ENCODE measurements at places on chromosomes 12 and 14.

DNA sequence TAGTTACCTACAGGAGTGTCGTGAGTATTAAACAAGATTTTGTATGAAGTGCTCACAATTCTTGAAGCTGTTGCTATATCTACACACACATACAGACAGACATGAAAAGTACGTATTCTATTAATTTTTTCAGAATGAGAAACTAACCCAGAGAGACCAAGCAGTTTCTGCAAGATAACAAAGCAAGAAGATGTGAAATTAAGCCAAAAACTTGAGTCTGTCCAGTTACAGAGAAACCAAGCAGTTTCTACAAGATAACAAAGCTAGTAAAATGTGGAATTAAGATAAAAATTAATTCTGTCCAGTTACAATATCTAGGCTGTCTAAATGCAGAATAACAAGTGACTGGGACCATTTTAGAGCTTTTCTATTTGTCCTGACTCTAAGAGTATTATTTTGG is 132.4 kb downstream of the ALG10B start:
- no peak for DNase-seq

DNA sequence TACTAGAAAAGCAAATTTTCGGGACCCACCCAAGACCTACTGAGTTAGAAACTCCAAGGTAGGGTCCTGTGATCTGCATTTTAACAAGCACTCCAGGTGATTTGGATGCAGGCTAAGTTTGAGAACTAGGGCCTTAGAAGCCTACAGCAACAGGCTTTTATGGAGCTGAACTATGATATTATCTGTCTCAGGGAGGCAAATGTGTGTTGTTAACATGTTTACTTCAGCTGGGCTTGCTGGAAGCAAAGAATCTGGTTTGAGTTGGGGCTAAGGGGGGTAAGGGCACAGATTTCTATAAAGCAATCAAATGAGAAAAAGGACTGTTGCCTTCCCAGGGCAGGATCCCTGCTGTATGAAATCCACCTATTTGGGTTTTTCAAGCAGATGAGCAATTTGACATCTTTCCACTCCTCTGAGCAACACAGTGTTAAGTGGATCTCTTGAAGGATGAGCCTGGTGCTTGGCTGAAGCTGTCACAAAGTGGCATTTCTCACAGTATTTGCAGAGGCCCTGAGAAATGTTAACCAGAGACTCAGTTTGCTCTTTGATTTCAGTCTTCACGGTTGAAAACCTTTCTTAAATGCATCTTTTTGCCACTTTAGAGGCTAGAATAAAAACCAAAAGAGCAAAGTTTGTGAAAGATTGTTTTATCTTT is 36.2 kb upstream of the SOCS2 start:
- no peak for DNase-seq

GRCh38 chr14:102968306-102968705 is 45.8 kb downstream of the AMN start:
- no peak for DNase-seq

GRCh38 chr14:105023791-105024480 is 3.1 kb upstream of the CDCA4 start:
- DNase-seq, result no peak

GRCh38 chr12:113196990-113197389 is 11.5 kb downstream of the RITA1 start:
- DNase-seq, result peak; percentile 50

DNA sequence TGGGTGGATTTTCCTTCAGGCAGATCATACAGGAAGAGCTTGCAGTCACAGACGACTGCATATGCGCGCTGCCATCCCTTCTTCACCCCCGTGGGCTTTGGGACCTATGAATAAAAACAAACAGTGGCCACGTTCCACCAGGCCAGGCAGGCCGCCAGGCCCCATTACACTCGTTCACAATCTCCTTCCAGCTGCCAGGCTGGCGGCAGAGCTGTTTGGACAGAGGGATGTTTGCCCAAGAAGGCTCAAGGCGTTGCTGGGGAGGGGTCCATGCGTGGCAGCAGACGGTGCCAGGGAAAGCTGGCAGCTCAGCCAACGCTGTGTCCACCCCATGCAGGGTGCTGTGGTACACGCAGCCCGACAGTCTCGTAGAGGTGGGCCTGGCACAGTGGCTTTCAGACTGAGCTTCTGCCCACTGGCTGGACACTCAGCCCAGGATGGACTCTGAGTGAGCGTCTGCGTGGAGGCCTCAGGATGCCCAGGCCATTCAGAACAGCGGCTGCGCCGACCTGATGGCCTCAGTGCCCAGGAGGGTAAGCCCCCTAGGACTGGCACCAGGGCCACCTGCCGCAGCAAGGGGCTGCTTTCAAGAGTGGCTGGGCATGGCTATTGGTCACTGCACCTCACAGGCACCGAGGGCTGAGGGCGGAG is 27.5 kb downstream of the AMN start:
- peak; percentile 66 for DNase-seq

GRCh38 chr12:118582863-118583262 is 206.5 kb downstream of the SUDS3 start:
- DNase-seq, result no peak

GRCh38 chr12:7645395-7646177 is 20.1 kb downstream of the APOBEC1 start:
- no peak for DNase-seq

GRCh38 chr14:27190296-27190695 is 592.5 kb upstream of the NOVA1 start:
- DNase-seq, result no peak

DNA sequence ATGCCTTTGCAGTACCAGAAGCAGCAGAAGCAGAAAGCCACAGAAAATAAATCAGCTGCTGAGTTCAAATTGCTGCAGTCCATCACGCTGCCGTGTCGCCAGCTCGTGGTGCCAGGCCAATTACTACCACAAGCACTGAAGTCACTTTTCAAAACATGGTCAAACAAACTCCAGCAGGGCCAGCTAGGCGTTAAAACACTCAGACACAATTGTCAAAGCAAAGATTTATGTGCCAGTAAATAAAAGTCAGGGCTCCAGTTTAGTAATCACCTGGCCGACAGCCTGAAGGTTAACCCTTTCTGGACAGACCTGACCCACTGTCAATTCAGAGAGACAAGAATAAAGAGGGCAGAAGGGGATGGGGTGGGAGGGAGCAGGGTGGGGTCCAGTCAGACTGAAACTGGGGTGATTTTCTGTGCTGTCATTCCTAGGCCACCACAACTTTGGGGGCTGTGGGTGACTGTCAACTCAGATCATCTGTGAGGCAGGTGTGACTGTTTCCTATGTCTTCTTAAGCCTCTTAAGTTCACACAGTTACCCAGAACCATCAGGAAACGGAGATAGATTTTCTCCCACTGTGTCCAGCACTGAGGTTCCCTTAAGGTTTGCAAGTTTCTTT is 109.8 kb upstream of the FUT8 start:
- peak; percentile 38 for DNase-seq

DNA sequence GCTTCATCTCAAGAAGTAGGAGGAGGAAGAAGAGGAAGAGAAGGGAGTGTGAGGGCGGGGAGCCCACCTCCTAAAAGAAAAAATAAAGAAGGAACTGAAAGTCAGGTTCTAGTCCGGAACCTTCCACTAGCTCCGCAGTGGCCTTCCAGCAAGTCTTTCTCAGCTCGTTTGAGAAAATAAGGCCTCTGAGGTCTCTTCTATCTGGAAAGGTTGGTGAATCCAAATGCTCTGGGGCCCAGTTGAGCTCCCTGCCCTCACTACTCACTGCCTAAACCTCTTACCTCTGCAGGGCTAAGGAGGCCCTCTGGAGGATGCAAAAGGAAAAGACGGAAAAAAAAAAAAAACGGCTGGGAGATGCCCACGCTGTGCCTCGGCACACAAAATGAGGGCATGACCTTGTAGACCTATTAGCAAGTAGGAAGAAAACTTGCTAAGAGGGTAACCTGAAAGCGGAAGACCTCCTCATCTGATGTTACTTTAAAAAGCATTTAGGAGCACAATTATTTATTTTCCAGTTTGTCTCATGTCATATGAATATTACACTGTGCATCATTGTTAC is 35.9 kb downstream of the FBLN5 start:
- DNase-seq, result peak; percentile 20

- DNase-seq, result peak; percentile 31
These were observed 42.4 kb downstream of the ITPR2 start for GRCh38 chr12:26790645-26790994.

DNA sequence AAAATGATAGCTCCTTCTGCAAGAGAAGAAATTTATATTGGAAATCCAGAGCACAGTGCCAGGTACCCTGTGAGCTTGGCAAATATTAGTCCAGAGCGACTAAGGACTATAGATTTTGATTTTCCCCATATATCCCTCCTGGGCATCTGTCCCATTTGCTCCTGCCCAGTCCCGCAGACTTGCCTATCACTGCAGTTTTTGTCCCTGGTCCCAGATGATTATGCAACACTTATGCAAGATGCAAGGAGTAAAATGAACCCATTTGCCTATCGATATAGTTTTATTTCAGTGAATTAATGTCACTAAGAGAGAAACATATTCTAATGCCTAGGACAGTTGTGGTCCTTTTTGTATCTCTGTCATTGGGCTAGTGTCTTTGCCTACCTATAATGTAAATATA is 215.9 kb upstream of the BMP4 start:
- no peak for DNase-seq

GRCh38 chr12:89075880-89076540 is 276.3 kb downstream of the DUSP6 start:
- DNase-seq, result no peak

DNA sequence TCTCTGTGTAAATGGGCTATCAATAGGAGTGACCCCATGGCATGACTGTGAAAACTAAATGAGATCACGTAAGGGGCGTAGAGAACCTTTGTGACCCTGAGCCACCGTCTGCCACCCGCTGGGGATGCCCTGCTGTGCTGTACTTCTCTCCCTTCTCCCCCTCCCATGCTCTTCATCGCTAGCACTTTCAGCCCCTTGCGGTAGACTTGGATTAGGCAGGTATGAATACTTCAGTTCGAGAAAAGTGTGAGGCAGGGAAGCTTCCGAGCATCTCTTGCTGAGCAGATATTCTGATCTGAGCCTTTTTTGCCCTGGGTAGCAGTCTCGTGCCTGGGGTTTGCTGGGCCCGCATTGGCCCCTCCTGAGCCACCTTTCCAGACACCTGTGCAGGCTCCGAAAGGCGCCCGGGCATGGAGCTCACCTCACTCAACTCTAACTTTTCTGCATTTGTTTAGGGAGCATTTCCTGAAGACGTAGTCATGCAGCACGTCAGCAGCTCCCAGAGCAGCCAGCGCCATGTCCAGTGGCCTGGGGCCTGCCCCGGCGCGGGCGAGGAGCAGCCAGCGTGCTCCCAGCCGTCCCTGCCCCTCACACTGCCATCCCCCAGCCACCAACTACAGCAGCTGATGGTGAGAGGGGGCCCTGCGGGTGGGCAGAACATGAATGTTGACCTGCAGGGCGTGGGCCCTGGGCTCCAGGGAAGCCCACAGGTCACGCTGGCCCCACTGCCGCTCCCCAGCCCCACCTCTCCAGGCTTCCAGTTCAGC is 40.4 kb downstream of the DDX51 start:
- DNase-seq, result no peak

DNA sequence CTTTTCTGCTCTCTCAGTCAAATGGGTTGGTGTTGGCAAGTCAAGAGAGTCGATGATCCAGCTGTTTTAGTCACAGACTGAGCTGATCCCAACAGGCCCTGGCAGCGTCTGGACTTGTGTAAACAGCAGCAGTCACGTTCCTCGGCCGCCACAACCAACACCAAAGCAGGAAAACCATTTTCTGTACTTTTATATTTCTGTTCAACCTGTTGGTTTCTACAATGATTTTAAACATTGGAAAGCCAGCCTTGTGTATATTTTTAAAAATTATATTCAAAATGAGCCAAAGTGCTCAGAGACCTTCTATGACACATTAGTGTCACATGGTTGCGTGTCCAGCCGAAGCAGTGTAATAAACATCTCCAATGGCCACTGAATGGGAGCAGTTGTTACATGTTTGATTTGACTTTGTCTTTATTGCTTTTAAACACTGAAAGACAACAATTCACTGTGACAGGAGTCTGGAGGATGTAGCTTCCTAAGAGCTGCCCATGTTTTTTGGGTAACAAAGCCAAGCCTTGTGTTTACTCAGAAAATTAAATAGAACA is 5.9 kb upstream of the SIVA1 start:
- DNase-seq, result peak; percentile 63

DNA sequence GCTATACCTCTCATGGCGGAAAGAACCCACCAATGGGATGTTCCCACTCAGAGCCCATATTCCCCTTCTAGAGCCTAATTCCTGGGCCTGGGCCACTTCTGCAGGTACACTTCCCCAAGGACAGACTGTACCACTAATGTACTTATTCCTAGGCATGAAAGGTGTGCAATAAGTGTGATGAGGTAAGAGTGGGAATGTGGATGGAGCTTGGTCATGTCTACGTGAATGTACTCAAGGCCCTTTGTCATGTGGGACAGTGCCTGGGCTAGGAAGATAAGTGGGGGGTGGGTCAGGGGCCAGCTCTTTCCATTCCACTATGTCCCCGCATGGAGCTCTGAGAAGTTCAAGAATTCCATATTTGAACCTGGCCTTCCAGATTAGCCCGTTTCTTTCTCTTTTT is 63.4 kb upstream of the FUT8 start:
- DNase-seq, result no peak

DNA sequence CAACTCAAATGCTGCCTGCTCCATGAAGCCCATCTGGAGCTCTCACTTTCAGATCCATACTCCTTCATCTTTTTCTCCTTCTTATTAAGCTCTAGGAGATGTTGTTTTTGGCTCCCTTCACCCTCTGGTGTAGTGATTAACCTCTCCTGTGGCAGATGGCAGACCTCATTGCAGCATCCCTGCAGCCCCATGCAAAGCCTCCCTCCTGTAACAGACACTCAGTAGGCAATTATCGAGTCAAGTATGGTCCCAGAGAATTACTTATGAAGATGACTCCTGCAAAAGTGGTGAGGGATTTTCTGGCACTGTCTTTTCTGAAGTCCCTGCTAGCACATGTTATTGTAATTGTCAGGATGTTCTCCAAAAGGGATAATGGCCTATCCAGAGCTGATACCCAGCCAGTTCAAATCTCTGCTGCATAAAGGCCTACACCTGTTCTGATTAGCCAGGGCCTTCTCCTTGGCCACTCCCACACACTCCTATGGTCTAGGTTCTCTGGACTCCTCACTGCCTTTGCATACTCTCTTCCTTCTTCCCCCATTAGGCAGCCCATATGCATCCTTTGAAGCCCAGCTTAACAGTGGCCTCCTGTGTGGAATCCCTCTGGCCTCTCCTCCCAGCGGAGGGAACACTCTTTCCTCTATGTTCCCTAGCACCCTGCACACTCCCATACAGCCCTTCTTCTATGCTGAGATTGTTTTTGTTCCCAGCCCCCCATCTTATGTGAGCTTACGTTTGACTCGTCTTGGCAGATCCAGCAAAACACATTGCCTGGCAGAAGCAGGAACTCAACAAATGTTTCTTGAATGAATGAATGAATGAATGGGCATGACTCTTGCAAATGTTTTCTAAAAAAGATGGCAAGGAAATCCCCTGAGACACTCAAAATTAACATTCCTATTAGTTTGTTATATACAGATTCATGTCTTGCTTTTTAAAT is 43.9 kb upstream of the MDM1 start:
- no peak for DNase-seq

- no peak for DNase-seq
These were observed 207.8 kb downstream of the DPF3 start for GRCh38 chr14:72686101-72686500.

DNA sequence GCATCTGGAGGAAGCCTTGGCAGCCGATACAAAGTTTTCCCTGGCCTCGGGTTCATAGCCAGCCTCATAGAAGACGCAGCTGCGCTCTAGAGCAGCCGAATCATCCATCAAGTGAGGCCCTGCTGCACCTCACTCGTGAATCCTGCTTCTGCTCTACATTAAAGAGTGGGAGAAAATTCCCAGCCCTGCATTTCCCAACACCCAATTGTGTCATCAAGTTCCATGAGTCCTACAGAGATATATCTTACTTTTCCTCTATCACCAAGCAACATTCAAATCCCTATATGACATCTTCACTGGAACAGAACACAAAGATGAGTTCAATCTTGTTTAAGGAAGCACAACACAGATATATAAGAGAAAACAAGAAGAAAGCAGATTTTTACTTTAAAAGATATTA is 139.3 kb downstream of the TTC7B start:
- DNase-seq, result no peak

All from NCI-H2029 (cell line).